ENCODE measurements at places on chromosomes 6 and 20.

GRCh38 chr6:157235600-157236039 lies 87.7 kb downstream of the TMEM242 start:
- DNase-seq: peak; percentile 49

- DNase-seq: no peak
Measured at GRCh38 chr20:4434681-4435080, 287.0 kb upstream of the PRND start.

- peak; percentile 19 for DNase-seq
Measured at GRCh38 chr6:16514249-16514648, 247.0 kb downstream of the ATXN1 start.

DNA sequence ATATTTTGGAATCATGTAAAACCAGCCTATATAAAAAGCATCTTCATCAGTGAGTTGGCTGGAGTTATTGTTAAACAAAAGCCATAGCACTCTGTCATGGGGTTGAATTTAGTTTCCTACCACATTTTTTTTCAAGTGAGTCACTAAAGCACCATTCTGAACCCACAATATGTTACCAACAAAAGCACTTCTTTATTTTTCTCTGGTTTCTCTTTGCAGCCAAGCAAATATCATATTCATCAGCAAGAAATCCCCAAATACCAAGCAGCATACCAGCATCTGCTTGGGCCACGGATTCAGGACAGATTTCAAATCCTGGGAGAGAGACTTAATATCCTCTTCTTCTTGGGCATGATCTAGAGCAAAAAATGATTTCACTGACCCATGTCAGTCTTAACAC lies 441.4 kb downstream of the BCKDHB start:
- no peak for DNase-seq

DNA sequence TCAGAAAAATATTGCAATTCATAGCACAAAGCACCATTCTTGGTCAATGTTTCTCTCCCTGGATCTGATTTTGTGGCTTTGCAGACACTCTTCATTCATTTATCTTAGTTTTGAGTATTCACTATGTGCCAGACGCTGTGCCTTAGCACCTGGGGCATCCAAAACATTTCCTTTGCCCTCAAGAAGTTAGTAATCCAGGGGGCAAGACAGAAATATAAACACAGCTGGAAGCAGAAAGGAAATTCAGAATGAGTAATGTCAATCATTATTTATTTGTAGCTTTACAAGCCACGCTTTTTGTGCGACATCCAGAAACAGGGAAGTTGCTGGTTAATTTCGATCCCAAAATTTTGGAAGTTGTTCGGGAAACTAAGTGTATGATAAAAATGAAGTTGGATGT lies 71.4 kb downstream of the DNAH8 start:
- DNase-seq: no peak

DNA sequence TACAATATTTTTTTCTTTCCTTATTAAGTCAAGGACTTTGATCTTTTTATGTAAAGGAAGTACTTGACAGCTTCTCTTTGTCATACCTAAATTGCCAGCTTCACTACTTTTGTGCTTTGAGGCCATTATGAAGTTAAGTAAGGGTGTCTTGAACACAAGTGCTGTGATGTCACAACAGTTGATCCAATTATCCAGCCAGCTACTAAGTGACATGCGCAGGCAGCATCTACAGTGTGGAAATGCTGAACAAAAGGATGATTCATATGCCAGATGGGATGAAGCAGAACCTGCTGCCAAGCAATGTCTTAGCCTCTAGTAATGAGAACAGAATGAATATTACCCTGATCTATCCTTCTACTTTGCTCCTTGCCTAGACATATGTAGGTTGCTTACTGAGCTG lies 68.3 kb upstream of the TMEM244 start:
- DNase-seq: no peak

DNA sequence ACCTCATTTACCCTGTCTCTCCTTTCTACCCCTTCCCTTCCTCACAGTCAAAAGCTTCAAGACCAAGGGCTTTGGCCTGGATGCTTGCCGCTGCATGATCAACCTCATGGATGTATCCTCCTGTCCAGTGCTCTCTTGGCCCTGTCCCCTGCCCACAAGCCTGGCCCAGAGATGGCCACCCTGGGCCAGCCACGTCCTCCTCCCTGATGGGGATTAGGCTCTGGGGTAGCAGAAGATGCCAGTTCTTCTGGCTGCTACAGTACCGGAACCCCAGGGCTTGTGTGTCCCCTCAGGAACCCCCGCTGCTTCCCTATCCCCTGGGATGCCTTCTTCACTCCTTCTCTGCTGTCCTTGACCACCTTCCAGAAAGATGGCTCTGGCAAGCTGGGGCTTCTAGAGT lies 22.3 kb downstream of the CAPN11 start:
- DNase-seq: no peak

GRCh38 chr6:83313882-83314281 lies 117.0 kb downstream of the ME1 start:
- no peak for DNase-seq

DNA sequence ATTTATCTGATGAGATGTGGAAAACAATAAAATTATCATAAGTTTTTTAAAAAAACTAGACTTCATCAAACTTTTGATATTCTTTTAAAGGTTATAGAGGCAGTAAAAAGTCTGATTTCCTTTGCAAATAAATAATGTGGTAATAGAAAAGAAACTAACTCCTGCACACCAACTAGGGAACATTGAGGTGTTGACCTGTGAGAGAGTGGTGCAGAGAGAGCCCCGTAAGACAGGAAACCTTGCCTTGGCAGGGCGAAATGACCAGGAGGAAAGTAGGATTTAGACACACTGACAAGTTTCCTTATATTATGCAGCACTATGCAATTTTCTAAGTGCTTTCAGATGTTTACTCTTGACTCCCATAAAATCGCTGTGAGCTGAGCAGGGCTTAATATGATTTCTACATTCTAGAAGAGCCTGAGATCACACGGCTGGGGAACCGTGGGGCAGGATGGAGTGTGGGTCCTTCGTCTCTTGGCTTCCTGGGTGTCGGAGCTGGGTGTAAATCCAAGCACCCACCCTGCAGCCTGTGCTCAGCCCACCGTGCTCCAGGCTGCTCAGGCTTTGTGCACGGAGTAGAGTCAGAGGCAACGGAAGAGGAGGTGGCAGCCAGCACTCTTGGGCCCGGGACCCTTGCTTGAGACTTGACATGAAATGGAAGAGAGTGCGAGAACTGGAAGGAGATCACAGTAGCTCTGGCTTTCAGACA lies 61.3 kb upstream of the FOXQ1 start:
- DNase-seq: no peak

DNA sequence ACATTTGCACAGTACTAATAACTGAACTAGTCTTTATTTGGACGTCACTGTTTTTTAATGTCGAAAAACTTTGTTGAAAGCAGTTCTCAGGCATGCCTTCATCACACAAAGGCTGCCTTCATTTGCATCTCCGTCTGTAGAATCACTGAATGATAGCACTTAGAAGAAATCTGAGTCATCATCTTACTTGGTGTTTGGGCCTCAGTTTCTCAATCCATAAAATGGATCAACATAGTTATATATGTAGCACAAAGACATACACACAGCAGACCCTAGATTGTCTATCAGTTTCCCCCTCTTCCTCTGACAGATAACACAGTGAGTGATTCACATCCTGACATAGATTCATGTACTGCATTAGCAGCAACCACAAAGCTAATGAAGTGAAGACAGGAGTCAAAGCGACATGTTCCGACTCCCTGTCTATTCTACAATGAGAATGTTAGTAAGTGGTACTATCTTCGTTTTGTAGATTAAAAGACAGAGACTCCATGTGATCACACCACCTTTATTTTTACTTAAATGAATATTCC lies 80.4 kb upstream of the PDE10A start:
- DNase-seq: no peak

DNA sequence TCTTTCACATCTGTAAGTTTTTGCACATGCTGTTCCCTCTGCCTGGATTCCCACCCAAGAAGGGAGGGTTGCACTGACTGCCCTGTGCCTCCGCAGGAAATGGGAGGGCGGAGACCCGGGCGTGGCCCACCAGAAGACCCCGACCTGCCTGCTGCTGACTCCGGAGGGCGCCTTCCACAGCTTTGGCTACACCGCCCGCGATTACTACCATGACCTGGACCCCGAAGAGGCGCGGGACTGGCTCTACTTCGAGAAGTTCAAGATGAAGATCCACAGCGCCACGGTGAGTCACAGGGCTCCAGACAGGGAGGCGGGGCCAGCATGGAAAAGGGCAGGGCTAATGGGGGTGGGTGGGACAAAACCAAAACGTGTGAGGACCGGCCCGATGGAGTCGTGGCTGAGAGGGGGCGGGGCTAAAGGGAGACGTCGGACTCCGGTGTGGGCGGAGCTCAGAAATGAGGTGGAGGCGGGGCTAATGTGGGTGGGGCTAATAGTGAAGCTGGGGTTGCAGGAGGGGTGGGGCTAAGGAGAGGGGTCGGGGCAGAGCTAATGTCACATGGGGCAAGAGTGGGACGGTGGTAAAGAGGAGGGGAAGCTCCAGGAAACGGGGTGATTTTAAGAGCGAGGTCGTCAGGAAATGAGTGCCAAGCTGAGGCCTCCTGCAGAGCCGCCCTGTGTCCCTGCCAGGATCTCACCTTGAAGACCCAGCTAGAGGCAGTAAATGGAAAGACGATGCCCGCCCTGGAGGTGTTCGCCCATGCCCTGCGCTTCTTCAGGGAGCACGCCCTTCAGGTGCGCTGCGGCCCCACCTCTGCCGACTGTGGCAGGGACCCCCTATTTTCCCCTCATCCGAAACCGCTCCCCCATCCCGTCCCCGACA lies 12.6 kb downstream of the HSPA12B start:
- DNase-seq: peak; percentile 70

DNA sequence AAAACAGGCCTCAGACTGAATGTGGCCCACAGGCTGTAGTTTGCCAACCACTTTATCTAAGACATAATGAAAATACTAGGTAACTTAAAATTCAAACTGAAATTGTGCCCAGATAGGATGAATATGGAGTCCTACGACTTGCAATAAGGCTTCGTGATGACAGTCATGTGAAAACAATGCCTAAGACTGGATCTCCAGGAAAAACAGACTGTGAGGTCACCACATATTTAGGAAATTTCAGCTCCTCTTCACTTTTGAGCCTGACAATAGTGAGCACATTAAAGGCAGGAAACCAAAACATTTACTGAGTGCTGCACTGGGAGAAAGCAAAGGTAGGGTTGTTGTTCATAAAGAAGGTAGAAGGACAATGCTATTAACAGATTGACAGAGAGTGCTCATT lies 50.0 kb downstream of the RTN4IP1 start:
- DNase-seq: no peak

DNA sequence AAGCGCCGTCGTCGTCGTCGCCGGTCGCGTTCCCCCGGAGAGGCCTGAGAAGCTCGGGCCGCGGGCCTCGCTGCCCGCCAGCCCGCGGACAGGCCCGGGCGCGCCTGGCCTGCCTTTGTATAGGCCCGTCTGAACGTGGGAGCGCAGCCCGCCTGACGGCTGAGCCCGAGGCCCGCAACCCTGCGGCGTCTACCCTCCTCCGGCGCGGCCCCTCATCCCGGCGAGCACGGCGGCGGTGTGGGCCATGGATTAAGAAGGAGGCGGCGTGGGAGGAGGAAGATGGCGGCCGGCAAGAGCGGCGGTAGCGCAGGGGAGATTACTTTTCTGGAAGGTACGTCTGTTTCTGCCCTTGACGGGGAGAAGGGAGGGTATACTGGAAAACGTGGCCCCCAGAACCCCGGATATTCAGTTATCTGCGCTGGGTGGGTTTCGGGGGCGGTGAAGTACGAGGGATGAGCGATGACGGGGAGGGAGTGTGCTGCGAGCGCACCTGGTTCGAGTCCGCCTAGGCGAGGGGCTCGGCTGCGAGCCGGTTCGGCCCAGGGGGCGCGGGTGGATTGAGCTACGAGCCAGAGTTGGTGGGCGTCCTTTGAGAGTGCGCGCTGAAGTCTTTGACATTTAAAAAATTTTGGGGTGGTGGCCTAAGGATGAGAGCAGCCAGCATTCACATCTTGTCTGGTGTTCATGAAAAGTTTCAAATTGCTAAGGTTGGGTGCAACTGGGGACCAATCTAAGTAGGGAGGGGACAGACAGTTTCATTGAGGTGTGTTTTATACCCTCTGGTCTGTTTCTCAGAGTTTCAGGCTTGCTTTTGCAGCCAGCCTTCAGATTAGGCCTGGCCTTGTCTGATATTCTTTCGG lies 796 bp downstream of the SENP6 start:
- peak; percentile 73 for DNase-seq

- DNase-seq: no peak
Measured at GRCh38 chr6:111912904-111913303, 39.7 kb upstream of the FYN start.

GRCh38 chr20:44336725-44337380 lies at the start of gene R3HDML:
Gene R3HDML, plus strand, starts transcription at chr20:44337043. Its CDS starts 115 bp downstream, at chr20:44337158.
- DNase-seq: no peak

DNA sequence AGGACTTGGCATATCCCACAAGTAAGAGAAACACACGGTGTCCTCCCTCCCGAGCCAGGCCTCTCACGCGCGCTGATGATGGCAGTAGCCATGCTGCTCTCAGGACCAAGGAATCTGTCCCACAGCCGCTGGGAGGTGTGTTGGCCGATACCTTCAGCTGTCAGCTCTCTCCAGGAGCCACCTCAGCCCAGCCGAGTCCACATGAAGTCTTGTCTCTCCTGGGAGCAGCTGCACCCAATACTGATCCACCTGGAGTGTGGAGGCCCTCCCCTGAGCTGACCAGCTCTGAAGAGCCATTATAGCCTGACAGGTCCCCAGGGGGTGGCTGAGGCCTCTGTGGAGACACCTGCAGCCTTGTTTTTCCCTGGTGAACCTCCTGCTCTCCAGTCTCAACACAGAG lies 23.8 kb upstream of the NXT1 start:
- no peak for DNase-seq

GRCh38 chr6:144951730-144952437 lies 666.7 kb downstream of the UTRN start:
- DNase-seq: no peak

DNA sequence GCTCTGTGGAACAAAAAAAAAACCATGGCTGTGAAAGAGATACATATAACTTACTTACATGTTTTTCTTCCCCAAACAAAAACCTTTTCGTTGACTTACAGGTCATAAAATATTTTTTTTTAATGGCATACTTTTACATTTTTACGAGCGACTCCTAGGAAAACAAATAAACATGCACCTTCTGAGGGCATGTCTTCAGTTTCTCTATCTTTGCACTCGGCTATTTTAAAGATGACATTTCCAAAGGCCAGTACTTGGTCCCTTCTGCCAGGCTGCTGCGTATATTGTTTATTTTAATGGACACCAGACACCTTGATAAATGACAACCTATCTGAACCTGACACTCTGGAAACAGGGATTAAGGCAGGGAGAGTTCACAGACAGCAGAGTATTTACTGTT lies 49.4 kb downstream of the PIGU start:
- DNase-seq: no peak

- DNase-seq: no peak
Measured at GRCh38 chr20:35174458-35175216, 2.8 kb downstream of the PROCR start.

- no peak for DNase-seq
Measured at GRCh38 chr6:134684423-134684795, 265.5 kb downstream of the ALDH8A1 start.
